ENCODE measurements at places on chromosomes 6 and 20. TPM values are rescaled to one million over a fixed set of nuclear protein-coding genes. Genes with fewer than 3 reads are reported as not detected.

DNA sequence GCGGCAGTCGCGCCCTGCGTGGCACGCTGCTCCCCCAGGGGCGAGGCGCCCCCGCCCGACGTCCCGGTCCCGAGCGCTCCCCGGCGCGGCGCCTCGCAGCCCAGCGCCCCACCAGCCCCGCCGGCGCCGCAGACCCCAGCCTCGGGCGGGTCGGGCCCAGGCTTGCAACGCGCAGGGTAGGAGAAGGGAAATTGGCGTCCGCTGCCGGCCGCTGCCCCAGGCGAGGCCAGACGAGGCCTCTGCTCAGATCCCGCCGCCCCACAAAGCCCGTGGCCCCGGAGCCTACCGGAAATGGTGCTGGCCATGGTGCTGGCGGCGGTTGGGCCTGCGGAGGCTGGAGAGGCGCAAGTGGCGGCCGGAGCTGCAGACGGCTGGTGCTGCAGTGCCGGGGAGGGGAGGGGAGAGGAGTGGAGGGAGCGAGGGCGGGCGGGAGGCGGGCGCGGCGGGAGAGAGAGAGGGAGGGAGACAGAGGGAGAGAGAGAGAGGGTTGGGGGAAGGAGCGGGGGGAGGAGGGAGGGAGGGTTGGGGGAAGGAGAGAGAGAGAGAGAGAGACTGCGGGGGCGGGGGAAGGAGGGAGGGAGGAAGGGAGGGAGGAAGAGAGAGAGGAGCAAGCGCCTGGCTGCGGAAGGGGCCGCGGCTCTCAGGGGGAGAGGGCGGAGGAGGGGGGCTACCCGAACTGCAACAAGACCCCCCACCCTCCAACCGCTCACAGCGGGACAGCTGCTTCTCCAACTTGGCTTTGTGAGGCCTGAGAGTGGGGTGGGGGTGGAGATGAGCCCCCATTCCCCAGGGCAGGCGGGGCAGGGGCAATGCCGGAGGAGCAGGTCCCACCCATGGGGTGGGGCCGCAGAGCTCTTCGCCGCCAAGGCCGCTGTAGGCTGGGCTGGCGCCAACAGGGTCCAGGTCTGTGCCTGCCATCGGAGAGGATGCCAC is at the start of gene STMN3:
TSS of gene STMN3 (minus strand) at position 384 of the 933 bp plus-strand sequence. CDS start at position 305, 79 bp downstream.
- peaks cover 37% of the 10 kb centered on the region for H3K4me1 ChIP-seq
- no peaks in the 10 kb centered on the region for H3K36me3 ChIP-seq
- no peak within 1 kb of the TSS for H3K27ac ChIP-seq
- H3K27me3 ChIP-seq = peaks cover 12% of the 10 kb centered on the region
- DNase-seq = peak; percentile 79

DNA sequence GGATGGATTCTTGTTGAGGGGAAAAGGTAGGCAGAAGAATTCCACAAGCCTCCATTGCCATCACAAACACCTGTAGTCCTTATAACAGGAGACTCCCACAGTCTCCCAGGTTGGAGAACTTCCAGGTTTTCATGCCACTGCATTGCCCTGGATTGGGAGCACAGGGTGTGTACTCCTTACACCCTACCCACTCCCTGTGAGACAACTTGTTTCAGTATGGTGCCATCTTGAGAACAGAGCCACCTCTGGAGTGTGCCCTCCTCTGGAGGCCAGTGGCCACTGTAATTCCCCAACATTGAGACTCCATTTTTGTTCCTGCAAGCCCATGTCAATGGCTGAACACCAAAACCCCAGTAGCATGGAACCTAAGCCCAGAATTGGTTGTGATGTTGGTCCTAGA is 123.5 kb upstream of the LAMA2 start:
- no peak overlapping the region for H3K4me3 ChIP-seq
- no peak for DNase-seq
- no peaks in the 10 kb centered on the region for H3K36me3 ChIP-seq
- H3K27me3 ChIP-seq = no peaks in the 10 kb centered on the region

DNA sequence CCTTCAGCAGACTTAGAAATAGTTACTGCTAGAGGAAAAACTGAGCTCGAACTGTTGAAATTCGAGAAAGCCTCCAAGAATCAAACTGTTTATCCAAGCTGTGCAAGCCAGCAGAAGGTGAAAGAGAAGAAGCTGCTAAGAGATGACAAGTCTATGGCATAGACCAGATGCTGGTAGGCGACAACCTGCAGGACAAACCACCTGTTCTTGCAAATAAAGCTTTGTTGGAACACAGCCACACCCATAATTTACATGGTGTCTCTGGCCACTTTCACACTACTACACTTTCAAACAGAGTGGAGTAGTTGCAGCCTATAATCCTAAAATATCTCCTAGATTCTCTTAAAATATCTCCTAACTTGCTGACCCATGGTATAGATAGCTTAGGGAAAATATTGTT is 33.3 kb downstream of the TNFRSF21 start:
- H3K27ac ChIP-seq = no peak overlapping the region
- H3K27me3 ChIP-seq = no peaks in the 10 kb centered on the region
- H3K4me3 ChIP-seq = no peak overlapping the region
- no peak for DNase-seq
- no peaks in the 10 kb centered on the region for H3K4me1 ChIP-seq
- H3K36me3 ChIP-seq = no peaks in the 10 kb centered on the region

GRCh38 chr6:82040405-82041221 is 206.9 kb downstream of the IBTK start:
- no peak overlapping the region for H3K4me3 ChIP-seq
- no peak for DNase-seq
- no peaks in the 10 kb centered on the region for H3K27me3 ChIP-seq

DNA sequence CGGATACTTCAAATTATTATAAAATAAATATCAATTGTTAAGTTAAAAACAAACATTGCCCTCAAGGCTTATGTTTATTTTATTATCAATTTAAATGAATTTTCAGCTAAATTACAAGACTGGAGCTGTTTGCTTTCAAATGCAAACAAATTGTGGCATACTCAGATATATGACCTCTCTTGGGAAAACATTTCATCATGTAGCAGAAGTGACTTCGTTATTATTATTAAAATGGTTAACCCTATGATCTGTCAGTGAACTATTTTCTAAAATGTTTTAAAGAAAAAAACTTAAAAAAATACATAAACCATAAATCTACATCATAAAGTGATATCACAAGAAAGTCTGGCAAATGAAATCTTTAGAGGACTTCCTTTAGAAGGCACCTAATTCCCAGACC is 72.5 kb downstream of the MAN1A1 start:
- no peak for DNase-seq
- no peak overlapping the region for H3K27ac ChIP-seq
- H3K4me3 ChIP-seq = no peak overlapping the region
- H3K27me3 ChIP-seq = no peaks in the 10 kb centered on the region
- H3K36me3 ChIP-seq = no peaks in the 10 kb centered on the region

GRCh38 chr20:53917145-53918019 is 153.0 kb downstream of the BCAS1 start:
- no peaks in the 10 kb centered on the region for H3K36me3 ChIP-seq
- no peak for DNase-seq
- peak overlapping the region; percentile 1 for H3K27ac ChIP-seq
- peaks cover 23% of the 10 kb centered on the region for H3K4me1 ChIP-seq
- no peaks in the 10 kb centered on the region for H3K27me3 ChIP-seq

- peaks cover 7% of the 10 kb centered on the region for H3K36me3 ChIP-seq
- no peak for DNase-seq
- no peak overlapping the region for H3K27ac ChIP-seq
- H3K4me3 ChIP-seq = no peak overlapping the region
- H3K4me1 ChIP-seq = peaks cover 2% of the 10 kb centered on the region
- H3K27me3 ChIP-seq = no peaks in the 10 kb centered on the region
Observed at GRCh38 chr6:35611240-35611639, 77.5 kb downstream of the FKBP5 start.

DNA sequence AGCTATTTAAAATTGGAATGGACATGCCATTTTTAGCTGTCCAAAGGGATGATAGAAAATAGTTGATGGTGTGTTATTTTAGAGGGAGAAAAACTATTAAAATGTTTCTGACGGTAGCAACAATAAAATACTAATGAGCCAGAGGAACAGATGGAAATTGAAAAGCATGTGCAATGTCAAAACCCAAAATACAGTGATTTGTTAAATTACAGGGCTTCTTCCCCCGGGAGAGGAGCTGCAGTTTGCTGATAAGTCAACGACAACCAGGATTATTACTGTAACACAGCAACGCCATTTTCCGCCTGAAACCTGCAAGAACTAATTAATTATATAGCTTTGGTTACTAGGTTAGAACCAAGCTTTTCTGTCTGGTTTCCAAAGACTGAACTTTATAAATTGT is 179.6 kb upstream of the SPTLC3 start:
- no peak overlapping the region for H3K4me3 ChIP-seq
- no peak for DNase-seq
- no peaks in the 10 kb centered on the region for H3K27me3 ChIP-seq
- H3K36me3 ChIP-seq = no peaks in the 10 kb centered on the region

- H3K27ac ChIP-seq = no peak overlapping the region
- H3K4me1 ChIP-seq = no peaks in the 10 kb centered on the region
- H3K27me3 ChIP-seq = no peaks in the 10 kb centered on the region
- H3K36me3 ChIP-seq = peaks cover 23% of the 10 kb centered on the region
Observed at GRCh38 chr6:79048611-79049010, 29.4 kb downstream of the PHIP start.

- H3K27ac ChIP-seq = no peak overlapping the region
- no peaks in the 10 kb centered on the region for H3K36me3 ChIP-seq
- H3K27me3 ChIP-seq = no peaks in the 10 kb centered on the region
- no peak for DNase-seq
- no peak overlapping the region for H3K4me3 ChIP-seq
- no peaks in the 10 kb centered on the region for H3K4me1 ChIP-seq
Observed at GRCh38 chr6:100549406-100550167, 84.9 kb upstream of the SIM1 start.

GRCh38 chr20:6490849-6491248 is 276.6 kb upstream of the BMP2 start:
- no peaks in the 10 kb centered on the region for H3K4me1 ChIP-seq
- DNase-seq = no peak
- no peak overlapping the region for H3K27ac ChIP-seq

GRCh38 chr6:163956571-163957407 is 542.3 kb downstream of the QKI start:
- H3K36me3 ChIP-seq = no peaks in the 10 kb centered on the region
- H3K4me3 ChIP-seq = no peak overlapping the region
- DNase-seq = peak; percentile 47

DNA sequence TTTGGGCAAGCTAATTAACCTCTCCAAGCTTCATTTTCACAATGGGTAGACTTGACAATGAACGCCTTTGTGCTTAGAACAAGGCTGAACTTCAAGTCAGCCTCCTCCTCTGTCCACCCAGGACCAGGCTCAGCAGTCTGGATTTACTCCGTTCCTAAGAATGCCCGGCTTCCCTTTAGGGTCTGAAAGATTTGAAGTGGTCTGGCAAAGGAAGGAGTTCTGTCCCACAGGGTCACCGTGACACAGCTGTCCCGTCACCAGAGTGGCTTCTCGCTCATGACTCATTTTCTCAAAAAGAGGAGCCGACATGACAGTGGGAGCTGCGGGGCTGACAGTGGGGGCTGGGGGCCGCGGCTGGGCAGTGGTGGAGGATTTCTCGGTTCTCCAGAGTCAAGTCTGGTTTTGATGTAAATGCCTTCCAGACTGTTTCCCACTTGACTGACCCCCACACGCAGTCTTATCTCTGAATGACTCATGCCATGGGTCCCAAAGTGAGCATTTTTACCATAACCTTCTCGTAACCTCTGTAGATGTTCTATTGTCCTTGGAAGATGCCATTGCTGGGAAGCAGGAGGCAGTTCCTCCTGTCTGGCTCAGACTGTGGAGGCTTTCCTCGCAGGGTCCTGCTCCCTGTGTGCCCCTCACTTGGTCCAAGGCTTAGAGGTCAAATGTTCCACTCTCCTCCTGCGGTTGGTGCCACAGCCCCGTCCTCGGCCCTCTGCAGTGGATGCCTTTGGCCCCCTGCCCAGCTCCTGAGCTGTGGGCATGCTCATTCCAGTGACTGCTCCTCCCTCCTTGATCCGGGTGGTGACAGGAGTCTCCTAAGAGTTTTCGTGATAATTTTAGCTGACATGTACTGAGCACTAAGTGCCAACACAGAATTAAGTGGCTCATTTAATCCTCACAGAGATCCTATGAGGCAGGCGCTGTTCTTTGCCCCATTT is 253.1 kb downstream of the FNDC1 start:
- H3K36me3 ChIP-seq = no peaks in the 10 kb centered on the region
- no peaks in the 10 kb centered on the region for H3K4me1 ChIP-seq
- no peak overlapping the region for H3K27ac ChIP-seq

GRCh38 chr6:108837236-108837971 is 10.8 kb upstream of the ARMC2 start:
- H3K27ac ChIP-seq = peak overlapping the region; percentile 53
- peaks cover 37% of the 10 kb centered on the region for H3K4me1 ChIP-seq
- peak; percentile 65 for DNase-seq

DNA sequence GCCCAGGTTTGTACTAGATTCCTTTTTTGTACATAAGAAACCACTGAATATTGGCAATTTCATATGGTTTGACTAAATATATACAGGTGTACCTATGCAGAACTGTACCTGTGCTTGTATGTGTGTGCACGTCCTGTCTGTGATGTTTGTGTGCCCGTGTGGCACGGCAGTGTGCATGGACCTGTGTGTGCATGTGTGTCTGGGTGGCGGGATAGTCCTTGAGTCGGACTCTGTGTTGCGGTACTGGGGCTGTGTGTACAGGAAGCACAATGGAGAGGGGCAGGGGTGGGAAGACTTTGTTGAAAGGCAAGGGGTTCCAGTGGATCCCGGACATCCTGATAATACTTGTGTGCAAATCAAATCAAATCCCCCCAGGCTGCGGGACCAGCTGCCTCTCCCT is 3.4 kb upstream of the FAM83C start:
- no peak for DNase-seq
- no peak overlapping the region for H3K27ac ChIP-seq
- H3K4me3 ChIP-seq = no peak overlapping the region
- no peaks in the 10 kb centered on the region for H3K36me3 ChIP-seq
- H3K27me3 ChIP-seq = no peaks in the 10 kb centered on the region

GRCh38 chr20:48691523-48691922 is 136.3 kb downstream of the PREX1 start:
- H3K36me3 ChIP-seq = peaks cover 77% of the 10 kb centered on the region
- H3K27me3 ChIP-seq = no peaks in the 10 kb centered on the region
- H3K27ac ChIP-seq = no peak overlapping the region
- H3K4me3 ChIP-seq = no peak overlapping the region
- H3K4me1 ChIP-seq = peaks cover 57% of the 10 kb centered on the region

- DNase-seq = no peak
- no peaks in the 10 kb centered on the region for H3K27me3 ChIP-seq
- H3K4me3 ChIP-seq = no peak overlapping the region
- no peaks in the 10 kb centered on the region for H3K4me1 ChIP-seq
Observed at GRCh38 chr6:65979120-65979519, 272.1 kb upstream of the EYS start.

GRCh38 chr6:135209803-135210202 is 28.7 kb downstream of the MYB start:
- DNase-seq = peak; percentile 56
- peak overlapping the region; percentile 26 for H3K4me3 ChIP-seq
- no peaks in the 10 kb centered on the region for H3K36me3 ChIP-seq
- H3K4me1 ChIP-seq = peaks cover 8% of the 10 kb centered on the region

GRCh38 chr6:15267221-15267620 is 21.4 kb downstream of the JARID2 start:
- H3K27me3 ChIP-seq = no peaks in the 10 kb centered on the region
- H3K36me3 ChIP-seq = no peaks in the 10 kb centered on the region
- H3K4me3 ChIP-seq = no peak overlapping the region
- no peak for DNase-seq
- H3K4me1 ChIP-seq = peaks cover 61% of the 10 kb centered on the region

- H3K36me3 ChIP-seq = no peaks in the 10 kb centered on the region
- peak; percentile 80 for DNase-seq
- peak overlapping the region; percentile 21 for H3K4me3 ChIP-seq
Observed at GRCh38 chr6:164039954-164040375, 625.4 kb downstream of the QKI start.

Gene BIRC7
- not detected for total RNA-seq

Gene MOXD1
- total RNA-seq = not detected

Gene POM121L2
- total RNA-seq = not detected

Gene RIPPLY2
- total RNA-seq = not detected

Gene GCLC
- 52.7 TPM for total RNA-seq
